ENCODE measurements at places on chromosomes 5 and 9. TPM values are rescaled to one million over a fixed set of nuclear protein-coding genes. Genes with fewer than 3 reads are reported as not detected.

BSPRY gene
- 27.0 TPM for total RNA-seq

STPG3 gene
- total RNA-seq = not detected

PCDHGB3 gene
- 4.2 TPM for total RNA-seq

UAP1L1 gene
- total RNA-seq = 7.8 TPM

CDX1 gene
- total RNA-seq = not detected

PTPN3 gene
- total RNA-seq = 19.5 TPM

TXNDC8 gene
- total RNA-seq = not detected

LURAP1L gene
- total RNA-seq = 12.2 TPM

KIF20A gene
- total RNA-seq = not detected

PAEP gene
- not detected for total RNA-seq

DNA sequence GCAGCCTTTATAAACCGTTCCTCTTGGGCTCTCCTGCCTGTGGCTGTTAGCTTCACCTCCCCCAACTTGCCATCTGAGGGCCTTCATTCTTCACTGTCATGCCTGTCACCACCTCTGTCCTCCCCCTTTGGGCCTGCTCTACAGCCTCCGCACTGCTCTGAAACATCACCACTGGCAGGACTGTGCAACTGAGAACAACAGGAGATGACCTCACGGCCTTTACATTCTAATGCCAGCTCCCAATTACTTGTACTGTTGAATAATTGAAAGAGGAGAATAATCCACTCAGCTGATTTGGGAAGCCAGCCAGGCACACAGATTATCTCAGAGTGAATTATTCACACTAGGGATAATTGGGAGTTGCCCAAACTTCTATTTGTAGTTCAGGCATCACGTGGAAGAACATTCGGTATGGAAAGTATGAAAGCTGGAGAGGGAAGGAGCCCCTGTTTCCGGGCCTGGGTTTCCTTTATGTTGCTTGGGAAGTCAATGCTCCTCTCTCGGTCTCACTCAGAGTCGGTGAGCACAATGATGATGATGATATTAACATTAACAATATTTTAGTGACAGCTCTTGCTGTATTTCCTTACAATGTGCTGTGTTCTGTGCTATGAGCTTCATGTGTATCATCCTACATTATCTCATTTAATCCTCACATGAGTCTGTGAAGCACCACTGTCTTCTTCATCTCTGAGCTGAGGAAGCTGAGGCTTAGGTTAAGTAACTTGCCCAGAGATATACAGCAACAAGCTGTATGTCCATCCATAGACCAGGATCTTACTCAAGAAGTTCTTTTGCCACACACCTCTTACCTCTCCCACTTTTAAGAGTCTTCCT lies 99.3 kb upstream of the LRRTM2 start:
- peak; percentile 83 for DNase-seq

DNA sequence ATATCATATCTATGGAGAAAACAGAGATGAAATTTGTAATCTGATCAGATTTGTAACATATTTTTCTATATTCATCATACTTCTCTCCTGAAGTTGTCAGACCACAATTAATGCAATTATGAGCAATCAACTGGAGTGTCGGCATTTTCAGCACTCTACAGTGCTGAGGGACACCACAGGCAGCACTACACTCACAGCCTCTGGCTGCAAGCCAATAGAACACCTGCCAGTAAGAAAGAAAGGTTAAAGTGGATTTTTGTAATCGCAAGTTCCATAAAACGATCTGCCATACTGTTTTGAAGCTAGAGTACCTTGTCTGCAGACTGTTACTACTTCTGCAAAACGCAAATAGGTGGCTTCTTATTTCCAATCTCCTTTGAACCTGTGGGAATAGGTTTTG lies 147.6 kb downstream of the ADAMTS6 start:
- DNase-seq = peak; percentile 80

- DNase-seq = no peak
Measured at GRCh38 chr5:87298692-87299362, 31.1 kb downstream of the RASA1 start.

- DNase-seq = no peak
Measured at GRCh38 chr5:87452837-87453236, 40.1 kb upstream of the CCNH start.

GRCh38 chr9:68493958-68494577 lies 46.6 kb downstream of the TMEM252 start:
- DNase-seq = no peak

GRCh38 chr5:177304392-177305119 lies 957 bp downstream of the PRELID1 start:
- DNase-seq = no peak

DNA sequence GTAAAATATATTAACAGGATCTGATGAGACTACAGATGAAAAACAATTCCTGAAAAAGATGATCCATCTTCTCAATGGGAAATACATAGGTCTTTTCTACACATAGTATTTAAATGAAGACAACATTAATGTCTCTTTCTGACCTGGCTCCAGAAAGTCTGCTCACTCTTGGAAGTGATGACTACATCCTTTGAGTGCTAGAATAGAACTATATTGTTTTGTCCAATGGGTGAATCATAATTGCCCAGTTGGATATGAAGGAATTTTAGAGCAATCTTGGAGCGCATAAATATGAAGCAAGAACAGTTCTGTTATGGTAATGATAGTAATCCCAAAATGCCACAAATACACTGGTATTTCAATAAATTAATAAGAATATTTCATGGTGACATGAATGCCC lies 322.1 kb downstream of the DEPDC1B start:
- no peak for DNase-seq

DNA sequence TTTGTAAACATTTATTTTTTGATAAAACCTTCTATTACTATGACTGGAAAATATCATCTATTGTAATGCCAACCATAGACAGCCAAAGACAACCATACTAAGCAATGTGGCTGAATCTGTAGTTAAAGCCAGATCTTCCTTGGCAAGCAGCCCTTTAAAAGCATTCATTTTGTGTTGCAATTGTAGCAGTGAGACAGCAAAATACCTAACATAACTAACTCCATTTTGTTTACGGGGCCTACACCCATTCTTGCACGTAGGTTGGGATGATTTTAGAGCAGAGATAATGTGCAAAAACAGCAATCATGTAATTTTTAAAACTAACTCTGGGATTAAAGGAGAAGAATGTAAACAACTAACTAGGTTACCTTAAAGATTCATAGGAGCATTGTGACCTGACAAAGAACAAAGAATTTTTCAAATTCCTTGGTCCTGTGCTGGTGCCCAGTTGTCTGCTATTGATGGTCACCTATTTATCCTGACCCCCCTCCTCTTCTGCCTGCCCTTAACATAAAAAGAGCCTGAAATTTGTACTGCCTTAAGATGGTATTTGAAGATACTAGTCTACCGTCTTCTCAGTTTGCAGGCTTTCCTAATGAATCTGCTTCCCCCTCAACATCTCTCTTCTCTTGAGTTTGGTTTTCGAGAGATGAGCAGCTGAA lies 10.6 kb downstream of the IFNA1 start:
- no peak for DNase-seq

DNA sequence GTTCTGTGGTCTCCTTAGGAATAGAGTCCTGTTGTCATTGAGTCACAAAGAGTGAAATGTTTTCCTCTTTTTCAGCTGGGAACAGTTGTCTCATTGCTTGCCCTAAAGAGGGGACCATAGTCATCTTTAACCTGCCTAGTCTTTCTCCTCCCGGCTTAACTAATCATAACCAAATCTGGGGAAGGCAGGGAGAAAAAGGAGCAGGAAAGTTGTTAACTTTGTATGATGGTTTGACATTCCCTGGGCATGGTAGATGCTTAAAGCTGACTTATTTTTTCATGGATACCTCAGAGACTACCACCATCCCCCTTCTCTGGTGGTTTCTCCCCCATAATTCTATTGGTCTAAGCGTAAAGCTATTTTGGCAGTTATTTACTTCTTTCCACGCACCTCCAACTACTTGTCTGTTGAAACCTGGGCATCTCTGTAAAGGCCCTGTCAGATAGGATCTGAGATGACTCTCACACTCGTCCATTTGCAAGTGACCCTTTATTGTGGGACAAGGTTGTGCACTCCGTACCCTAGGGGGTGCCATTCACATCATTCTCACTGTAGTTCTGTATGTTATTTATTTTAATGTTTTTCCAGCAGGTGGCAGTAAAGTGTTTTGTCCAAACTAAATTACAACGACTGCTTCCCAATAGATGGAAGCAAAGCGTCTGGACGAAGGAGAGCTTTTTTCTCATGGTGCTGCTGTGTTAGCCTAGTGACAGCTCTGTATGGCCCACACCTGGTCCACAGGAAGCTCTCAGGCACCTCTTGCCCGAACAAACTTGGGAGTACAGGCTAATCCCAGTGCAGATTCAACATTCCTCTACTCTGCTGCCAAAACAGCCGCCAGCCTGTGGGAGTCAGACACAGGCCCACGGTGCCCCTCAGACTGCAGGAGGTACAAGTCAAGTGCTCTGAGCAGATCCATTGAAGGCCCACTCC lies 3.0 kb upstream of the FAM13B start:
- peak; percentile 73 for DNase-seq

GRCh38 chr9:112541685-112542084 lies 55.1 kb downstream of the KIAA1958 start:
- no peak for DNase-seq

DNA sequence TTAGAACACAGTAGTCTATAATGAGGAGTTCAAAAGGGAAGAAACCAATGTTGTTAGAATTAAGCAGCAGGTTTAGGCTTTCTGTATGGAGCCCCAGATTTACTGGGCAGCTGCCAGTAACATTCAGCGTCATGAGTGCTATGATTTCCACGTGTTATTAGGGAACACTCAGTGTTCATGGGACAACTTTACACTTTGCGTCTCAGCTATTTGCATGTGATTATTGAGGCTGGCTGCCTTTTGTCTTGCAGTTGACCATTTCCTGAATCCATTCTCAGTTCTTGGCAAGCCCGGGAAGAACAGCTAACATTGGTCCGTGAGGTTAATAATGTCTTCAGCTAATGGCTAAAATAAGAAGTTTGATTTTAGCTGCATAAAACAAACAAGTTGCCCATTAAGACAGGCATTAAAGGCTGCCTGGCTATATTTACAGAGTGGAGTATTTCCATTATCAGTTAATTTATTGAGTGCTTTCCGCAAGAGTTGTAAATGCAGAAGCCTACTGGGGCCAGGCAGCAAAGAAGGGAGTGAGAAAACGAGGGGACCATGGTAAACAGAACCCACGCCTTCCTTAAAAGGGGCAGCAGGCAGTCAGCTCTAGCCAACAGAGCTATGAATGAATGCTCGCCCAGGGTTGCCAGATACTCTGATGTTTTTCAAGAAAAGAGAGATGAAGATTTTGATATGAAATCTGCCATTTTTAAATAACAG lies 120.9 kb downstream of the PIP5K1B start:
- DNase-seq = no peak

- DNase-seq = peak; percentile 63
Measured at GRCh38 chr9:33165263-33166151, 1.6 kb downstream of the B4GALT1 start.

- no peak for DNase-seq
Measured at GRCh38 chr5:107380654-107381053, 290.1 kb downstream of the EFNA5 start.

DNA sequence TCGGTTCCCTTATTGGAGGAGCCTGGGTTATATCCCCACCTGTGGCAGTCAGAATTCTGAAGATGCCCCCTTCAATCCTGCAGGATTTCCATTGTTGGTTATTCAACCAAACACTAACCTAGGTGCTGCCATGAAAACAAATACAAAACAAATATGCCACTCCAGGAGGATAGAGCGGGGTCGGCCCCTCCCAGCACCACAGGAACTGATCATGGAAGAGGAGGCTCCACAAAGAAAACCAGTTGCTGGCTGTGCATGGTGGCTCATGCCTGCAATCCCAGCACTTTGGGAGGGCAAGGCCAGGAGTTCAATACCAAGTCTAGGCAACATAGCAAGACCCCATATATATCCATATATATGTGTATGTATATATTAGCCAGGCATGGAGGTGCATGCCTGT lies 13.2 kb upstream of the ADGRD2 start:
- DNase-seq = no peak

DNA sequence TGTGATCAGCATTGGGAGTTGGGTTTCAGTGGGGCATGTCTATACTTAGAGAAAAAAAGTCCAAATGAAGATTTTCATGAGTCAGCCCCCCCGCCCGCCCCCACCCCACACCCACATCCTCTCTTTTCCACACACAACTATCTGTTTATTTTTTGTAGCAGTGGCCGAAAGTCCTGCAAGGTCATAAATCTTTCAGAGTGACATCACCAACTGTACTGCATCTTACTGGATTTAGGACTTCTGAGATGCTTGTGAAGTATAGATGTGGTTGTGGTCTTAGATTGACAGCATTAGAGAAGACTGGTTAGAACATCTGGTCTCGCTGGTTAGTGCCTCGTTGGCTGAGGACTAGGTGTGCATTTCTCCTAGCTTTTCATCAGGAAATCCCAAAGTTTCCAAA lies 7.3 kb upstream of the ROPN1L start:
- no peak for DNase-seq

DNA sequence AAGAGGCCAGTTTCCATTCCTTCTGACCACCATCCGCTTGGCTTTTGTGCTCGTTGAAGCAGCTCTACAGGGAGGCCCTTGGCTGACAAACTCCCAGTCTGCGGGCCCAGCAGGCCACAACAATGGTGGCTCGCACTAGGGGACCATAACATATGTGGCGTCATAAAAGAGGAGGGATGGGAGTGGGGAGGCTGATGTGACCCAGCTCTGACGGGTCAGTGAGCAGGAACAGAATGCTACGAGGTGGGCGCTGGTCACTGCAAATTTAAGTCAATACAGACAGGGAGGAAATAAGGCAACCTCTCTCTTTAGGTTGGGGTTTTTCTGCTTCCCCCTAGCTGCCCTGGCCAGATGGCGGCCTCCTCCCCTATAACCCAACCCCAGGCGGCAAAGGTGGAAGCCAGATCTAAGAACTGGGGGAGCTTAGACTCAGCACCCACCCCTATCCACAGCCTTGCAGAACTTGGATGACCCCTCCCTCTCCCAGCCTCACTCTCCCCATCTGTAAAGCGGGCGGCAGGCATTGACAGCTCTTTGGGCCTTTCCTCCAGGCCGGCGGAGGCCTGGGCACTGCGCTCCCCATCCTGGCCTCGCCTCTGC lies 778 bp downstream of the FRRS1L start:
- DNase-seq = no peak

DNA sequence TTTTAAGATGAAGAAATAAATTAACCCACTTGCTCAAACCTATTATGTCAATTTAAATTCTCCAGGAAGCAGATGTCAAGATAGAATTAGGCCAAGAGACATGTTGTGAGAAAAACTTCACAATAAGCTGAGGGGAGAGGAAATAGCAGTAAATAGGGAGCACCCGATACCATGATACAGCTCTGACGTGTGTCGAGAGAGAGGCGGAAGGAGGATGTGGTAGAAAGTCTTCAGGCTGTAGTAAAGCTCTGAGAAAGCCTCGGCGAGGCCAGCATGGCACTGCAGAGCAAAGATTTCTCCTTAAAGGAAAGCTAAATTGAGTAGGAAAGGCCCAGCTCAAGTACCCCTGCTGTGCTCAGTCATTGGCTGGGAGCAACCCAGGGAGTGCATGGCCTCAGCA lies 6.0 kb upstream of the PUM3 start:
- DNase-seq = no peak

DNA sequence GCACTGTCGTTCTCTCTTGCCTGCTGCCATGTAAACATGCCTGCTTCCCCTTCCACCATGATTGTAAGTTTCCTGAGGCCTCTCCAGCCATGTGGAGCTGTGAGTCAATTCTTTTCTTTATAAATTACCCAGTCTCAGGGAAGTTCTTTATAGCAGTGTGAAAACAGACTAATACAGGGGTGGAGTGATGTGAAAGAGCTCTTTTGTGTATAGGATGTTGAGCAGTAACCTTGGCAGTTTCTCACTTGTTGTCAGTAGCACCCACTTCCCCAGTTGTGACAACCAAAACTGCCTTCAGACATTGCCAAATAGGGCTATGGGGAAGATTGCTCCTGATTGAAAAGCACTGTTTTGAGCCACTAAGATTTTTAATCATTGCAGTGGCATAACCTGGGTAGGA lies 552.2 kb upstream of the ZNF462 start:
- DNase-seq = no peak

- no peak for DNase-seq
Measured at GRCh38 chr5:95824747-95825146, 2.2 kb upstream of the GLRX start.
